Epithelial cell of alveolus of lung (primary cell): ENCODE measurements at places on chromosomes 13 and 19. TPM values are rescaled to one million over a fixed set of nuclear protein-coding genes. Genes with fewer than 3 reads are reported as not detected.

The CD33 gene
- total RNA-seq: not detected in 2 replicates

The SLC6A16 gene
- total RNA-seq: 0.08 TPM in 1 of 2 replicates, not detected in the other

The CELF5 gene
- total RNA-seq: not detected in 2 replicates

The EEF2 gene
- 3,183 and 4,926 TPM in 2 replicates for total RNA-seq

The RUBCNL gene
- total RNA-seq: not detected in 2 replicates

The PCDH17 gene
- total RNA-seq: 0.52 and 0.64 TPM in 2 replicates

The GNG7 gene
- total RNA-seq: 2.0 TPM in 1 of 2 replicates, not detected in the other

The CGB3 gene
- total RNA-seq: 1.3 TPM in 1 of 2 replicates, not detected in the other

The THSD8 gene
- not detected in 2 replicates for total RNA-seq

The CGB7 gene
- 0.40 and 2.7 TPM in 2 replicates for total RNA-seq

The PCCA gene
- 11.0 and 24.0 TPM in 2 replicates for total RNA-seq

The LIM2 gene
- not detected in 2 replicates for total RNA-seq
